Suppressor macrophage (primary cell): ENCODE measurements at places on chromosomes 12 and 14.

DNA sequence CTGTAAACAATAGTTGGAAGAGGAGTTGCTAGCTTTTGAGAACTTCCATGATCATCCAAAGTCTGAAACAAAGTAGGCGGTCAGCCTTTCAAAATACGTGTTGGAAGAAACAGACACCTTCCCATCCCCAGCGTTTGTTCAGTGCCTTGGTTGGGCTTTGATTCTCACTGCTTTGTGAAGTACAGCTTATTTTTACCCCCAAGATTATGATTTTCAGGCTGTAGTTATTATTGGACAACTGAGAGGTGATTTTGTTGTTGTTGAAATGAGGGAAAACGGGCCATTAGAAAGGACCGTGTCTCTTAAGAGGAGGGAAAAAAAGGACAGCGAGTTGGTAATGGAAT lies 921 bp upstream of the CEP83 start:
- no peak for DNase-seq

- no peak for DNase-seq
Observed at GRCh38 chr12:52214421-52214802, 18.6 kb upstream of the KRT7 start.

- DNase-seq, result no peak
Observed at GRCh38 chr14:58876608-58877007, 238.8 kb downstream of the DACT1 start.

- DNase-seq, result no peak
Observed at GRCh38 chr14:101870273-101870939, 94.0 kb upstream of the DYNC1H1 start.

DNA sequence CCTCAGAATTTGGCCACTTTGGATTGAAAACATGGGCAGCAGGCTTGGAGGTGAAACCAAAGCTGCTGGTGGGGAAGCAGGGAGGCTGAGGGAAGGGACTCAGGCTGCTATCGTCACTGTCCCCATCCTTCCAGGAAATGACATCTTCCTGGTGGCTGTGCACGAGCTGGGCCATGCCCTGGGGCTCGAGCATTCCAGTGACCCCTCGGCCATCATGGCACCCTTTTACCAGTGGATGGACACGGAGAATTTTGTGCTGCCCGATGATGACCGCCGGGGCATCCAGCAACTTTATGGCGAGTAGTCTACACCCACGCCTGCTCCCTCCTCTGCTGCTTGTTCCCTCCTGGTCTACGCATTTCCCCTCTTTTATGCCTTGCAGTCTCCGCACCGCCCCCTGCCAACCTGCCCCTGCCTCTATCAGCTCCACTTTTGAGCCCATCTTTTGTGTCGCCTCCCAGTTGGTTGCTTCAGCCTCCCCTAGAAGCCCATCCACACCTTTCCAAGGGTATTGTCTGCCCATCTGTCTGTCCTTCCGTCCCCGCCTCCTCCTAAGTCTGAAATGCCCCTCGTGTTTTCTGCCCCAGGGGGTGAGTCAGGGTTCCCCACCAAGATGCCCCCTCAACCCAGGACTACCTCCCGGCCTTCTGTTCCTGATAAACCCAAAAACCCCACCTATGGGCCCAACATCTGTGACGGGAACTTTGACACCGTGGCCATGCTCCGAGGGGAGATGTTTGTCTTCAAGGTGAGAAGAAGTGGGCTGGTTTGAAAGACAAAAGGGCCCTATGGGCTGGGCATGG lies 6.9 kb downstream of the MMP14 start:
- DNase-seq, result no peak

- DNase-seq, result no peak
Observed at GRCh38 chr14:44286201-44286600, 220.9 kb downstream of the FSCB start.

- DNase-seq, result peak; percentile 33
Observed at GRCh38 chr12:79690638-79691510, at the start of gene PAWR. PAWR (minus strand) TSS chr12:79690964; CDS start chr12:79690244, 720 bp downstream.
